D341Med (cell line): ENCODE measurements at places on chromosomes 12 and 14.

GRCh38 chr14:51562816-51563215 is 88.9 kb upstream of the FRMD6 start:
- DNase-seq, result no peak

DNA sequence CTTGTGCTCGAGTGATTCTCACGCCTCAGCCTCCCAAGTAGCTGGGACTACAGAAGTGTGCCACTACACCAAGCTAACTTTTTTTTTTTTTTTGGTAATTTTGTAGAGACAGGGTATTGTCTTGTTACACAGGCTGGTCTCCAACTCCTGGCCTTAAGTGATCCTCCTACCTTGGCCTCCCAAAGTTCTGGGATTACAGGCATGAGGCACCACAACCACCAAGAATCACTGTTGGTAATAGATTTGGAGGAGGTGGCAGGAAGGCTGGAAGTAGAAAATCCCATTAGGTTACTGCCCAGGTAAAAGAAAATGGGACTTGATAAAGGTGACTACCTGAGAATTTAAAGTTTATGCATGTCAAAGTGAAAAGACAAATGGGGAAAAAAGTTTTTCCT is 1.4 kb upstream of the CDCA4 start:
- DNase-seq, result no peak

- DNase-seq, result no peak
Observed at GRCh38 chr12:57320639-57321038, 69.7 kb upstream of the STAC3 start.

GRCh38 chr14:68448252-68448902 is 344.5 kb downstream of the ZFP36L1 start:
- DNase-seq, result no peak

DNA sequence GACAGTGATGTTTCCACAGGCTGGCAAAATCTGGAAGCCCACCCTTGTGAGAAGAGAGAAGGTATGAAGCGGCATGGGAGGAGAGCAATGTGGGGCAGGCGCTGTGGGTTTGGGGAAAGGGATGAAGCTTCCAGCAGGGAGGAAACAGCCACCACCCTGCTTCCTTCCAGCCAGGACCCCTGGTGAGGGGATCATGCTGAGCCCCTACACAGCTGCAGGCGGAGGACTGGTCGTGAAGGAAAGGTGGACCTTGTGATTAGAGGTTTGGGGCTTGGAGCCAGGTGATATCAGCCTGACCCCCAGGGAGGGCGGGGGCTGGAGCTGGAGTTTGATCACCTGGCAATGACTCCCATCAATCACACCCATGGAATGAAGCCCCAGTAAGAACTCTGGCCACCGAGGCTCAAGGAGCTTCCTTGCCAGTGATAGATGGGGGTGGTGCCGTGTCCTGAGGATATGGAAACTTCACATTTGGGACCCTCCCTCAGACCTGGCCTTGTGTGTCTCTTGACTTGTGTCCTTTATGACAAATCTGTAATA is 48.6 kb downstream of the RIMBP2 start:
- no peak for DNase-seq

DNA sequence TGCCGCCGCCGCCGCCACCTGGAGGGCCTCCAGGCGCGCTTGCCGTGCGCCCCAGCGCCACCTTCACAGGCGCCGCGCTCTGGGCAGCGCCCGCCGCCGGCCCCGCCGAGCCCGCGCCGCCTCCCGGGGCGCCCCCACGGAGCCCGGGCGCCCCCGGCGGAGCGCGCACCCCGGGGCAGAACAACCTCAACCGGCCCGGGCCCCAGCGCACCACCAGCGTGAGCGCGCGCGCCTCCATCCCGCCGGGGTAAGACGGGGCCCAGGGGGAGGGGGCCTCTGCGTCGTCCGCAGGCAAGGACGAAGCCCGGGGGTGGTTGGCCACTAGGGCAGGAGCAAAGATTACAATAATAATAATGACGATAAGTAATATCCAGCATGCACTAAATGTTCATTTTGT is 21.3 kb downstream of the DTX1 start:
- DNase-seq, result no peak

- no peak for DNase-seq
Observed at GRCh38 chr14:66643344-66643743, 135.4 kb downstream of the GPHN start.

DNA sequence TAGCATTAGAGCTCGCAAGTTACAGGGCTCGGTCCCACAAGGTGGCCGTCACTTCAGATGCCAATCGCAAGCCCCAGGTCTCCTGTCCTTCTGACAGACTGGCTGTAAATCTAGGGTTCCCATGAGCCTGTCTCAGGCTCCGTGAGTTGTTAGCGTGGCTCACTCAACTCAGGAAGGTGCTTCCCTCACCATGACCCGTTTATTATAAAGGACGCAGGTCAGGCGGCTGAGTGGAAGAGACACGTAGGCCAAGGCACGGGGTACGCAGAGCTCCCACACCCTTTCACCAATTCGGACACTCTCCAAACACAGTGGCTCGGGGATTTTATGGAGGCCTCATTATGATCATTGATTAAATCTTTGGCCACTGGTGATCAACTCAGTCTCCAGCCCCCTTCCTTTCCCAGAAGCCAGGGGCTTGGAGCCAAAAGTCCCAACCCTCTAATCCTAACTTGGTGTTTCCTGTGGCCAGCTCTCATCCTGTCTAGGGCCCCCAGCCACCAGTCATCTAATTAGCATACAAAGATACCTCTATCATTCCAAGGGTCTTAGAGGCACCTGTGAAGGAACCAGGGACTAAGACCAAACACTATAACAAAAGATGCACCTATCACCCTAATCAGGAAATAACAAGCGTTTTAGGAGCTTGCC is 25.8 kb upstream of the LRTM2 start:
- no peak for DNase-seq
